Right renal pelvis (tissue), 4 donors: ENCODE measurements at places on chromosomes 3 and 15.

DNA sequence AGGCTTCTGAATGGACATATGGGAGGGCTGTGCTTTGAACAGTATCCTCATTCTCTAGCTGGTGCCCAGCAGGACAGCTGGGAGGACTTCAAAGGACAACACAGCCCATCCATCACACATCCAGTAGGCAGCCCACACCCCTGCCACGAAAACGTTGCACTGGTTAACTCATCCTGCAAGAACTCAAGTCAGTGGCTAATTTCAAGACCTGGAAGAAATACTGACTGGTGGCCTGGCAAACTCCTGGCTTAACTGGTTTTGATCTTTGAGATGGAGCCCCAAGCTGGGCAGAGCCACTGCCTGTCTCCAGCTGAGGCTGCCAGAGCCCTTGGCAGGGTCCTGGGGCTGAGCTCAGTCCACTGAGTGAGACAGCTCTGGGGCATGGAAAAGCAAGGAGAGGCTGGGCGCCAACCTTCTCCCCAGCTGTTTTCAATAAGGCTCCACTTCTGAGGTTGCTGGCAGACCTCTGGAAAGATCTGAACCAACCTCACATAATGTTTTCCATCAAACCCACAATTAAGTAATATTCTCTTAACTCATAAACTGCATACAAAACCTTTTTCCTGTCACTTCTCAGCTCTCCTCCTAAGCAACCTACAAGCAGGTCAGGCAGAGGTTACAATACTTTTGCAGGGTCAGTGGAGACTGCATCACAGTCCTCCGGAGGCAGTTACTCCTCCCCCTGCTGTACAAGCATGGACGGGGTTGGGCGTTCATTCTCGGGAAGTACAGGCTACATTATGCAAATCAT lies 110.3 kb downstream of the MYLK start:
- DNase-seq, result no peak

DNA sequence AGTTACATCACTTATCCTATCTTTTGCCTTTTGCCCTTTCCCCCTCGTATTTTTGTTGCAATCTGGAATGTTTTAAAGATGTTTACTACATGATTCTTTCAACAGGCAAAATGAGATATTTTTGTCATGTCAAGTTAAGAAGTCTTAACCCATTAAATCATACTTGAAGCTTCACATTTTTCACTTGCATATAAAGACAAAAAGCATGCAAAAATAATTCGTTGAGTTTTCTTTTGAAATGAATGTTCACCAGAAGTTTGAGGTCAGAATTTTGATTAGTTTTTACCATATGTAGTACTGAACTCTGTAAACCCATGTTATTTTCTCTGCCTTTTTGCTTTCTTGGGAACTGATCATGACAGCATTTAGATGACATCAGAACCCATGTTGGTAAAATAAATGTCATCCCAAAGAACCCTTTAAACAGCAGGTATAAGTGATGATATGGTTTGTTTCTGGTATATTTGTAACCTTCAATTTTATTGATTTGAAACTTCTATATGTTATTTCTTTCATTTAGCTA lies 188.5 kb downstream of the GHSR start:
- no peak for DNase-seq

- no peak for DNase-seq
Measured at GRCh38 chr3:173945806-173946205, 548.3 kb downstream of the NLGN1 start.

DNA sequence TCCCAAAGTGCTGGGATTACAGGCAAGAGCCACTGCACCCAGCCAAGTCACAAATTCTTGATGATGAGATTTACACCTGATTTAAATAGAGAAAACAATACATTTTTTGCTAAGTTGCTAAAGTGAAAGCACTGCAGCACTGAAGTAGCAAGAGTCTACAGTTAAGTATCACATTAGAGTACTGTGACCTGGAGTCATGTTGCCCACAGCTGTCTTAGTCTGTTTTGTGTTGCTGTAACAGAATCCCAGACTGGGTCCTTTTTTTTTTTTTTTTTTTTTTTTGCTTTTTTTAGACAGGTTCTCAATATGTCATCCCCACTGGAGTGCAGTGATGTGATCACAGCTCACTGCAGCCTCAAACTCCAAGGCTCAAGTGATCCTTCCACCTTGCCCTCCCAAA lies 23.2 kb upstream of the GNB4 start:
- no peak for DNase-seq

DNA sequence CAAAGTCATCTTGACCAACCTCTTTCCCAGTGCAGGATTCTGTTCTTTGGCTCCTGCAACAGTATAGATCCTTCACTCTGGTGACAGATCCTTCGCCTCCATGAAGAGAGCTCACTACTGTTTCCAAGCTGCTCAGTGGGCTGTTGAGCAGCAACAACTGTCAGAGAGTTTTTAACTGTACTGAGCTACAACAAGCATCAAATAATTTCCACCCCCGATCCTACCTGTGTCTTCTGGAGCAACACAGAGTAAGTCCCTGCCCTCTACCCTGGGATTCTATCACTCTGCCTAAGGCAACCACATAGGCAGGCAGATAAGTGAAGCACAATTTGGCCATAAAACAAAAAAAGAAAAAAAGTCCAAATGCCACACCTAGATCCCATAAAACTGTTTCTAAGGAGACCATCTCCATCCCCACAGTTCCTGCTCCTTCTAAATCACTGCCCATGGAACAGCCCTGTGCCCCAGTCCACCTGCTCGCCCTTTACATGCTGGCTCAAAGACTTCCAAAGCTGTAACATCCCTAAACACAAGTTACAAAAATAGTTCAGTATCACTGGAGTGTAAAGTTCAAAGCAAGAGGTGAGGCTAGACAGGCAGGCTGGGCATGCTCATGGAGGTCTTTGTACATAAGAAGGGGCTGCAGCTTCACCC lies 37.8 kb upstream of the ANPEP start:
- DNase-seq, result no peak

GRCh38 chr3:153285982-153286381 lies 124.0 kb downstream of the RAP2B start:
- no peak for DNase-seq

- no peak for DNase-seq
Measured at GRCh38 chr3:128908951-128909350, 29.5 kb downstream of the ACAD9 start.

- DNase-seq, result no peak
Measured at GRCh38 chr3:61960976-61961375, 399.6 kb downstream of the PTPRG start.

DNA sequence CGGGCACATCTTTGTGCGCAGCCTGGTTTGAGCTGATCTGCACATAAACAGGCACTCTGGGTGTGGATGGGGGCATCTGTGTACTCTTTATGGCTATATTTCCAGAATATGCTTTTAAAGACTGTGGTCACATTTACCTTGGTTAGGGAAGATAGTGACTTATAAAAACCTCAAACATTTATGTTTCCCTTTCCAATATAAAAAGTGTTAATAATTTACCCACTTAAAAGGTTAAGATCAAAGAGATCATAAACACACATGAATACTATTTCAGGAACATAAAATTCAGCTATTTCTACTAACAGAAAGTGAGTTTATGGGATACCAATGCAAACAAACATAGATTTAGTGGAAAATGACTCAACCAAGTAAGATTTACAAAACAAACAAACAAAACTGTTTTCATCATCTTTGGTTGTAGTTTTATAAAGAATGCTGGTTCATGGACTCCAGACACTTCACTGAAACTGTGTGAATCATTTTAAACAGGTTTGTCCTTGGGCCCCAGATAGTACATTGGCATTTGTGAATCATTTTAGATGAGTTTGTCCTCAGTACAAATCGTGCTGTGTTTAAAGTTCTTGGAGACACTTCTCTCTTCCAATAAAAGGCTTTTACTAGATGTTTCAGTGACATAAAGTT lies 253.5 kb upstream of the CTDSPL start:
- no peak for DNase-seq

DNA sequence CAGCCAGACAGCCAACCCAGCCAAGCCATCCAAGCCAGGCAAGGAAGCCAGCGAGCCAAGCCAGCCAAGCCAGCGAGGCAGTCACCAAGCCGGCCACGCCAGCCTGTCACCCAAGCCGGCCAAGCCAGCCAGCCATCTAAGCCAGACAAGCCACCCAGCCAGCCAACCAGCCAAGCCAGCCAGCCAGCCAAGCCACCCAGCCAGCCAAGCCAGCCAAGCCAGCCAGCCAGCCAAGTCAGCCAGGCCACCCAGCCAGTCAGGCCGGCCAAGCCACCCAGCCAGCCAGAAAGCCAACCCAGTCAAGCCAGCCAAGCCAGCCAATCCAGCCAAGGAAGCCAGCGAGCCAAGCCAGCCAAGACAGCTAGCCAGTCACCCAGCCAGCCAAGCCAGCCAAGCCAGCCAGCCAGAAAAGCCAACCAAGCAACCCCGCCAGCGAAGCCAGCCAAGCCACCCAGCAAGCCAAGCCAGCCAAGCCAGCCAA lies 201.2 kb downstream of the GOLGA6L6 start:
- DNase-seq, result no peak

- DNase-seq, result no peak
Measured at GRCh38 chr3:107899990-107900651, 190.7 kb downstream of the CD47 start.

DNA sequence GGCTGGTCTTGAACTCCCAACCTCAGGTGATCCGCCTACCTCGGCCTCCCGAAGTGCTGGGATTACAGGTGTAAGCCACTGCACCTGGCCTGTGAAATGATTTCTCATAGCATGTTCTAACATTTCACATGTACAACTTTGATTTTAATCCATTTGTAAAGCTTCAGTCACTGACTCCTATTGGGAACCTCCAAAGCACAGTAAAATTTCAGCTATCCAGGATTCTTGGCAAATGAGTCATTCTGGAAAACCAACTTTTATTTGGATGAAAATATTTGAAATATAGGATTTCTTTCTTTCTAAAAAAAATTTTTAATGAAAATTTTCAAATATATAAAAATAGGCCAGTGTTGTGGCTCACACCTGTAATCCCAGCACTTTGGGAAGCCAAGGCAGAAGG lies 2.7 kb upstream of the LMAN1L start:
- no peak for DNase-seq

- DNase-seq, result no peak
Measured at GRCh38 chr15:33994005-33994615, 25.8 kb downstream of the CHRM5 start.

GRCh38 chr15:56919609-56920366 lies 1.3 kb downstream of the TCF12 start:
- peak; percentile 26 for DNase-seq

- DNase-seq, result no peak
Measured at GRCh38 chr3:66405701-66406091, 95.1 kb downstream of the LRIG1 start.

DNA sequence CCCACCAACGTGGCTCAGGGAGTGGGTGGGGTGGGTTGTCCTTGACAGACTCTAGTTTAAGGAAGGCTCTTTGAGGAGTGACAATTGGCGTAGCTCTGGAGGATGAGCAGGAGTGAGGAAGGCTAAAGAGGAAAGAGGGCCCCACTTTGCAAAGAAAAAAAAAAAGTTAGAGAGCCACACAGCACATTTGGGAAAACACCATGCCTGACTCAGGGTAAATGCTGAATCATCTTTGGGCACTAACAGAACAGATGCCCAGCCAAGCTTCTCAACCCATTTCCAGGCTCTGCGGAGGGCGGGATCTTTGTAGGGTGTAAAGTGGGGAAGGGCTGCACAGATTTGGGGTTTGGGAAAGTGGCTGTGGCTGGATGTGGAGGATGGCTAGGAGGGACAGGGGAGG lies 179.1 kb upstream of the RGMA start:
- no peak for DNase-seq

GRCh38 chr15:69407719-69408400 lies 6.3 kb upstream of the KIF23 start:
- no peak for DNase-seq

DNA sequence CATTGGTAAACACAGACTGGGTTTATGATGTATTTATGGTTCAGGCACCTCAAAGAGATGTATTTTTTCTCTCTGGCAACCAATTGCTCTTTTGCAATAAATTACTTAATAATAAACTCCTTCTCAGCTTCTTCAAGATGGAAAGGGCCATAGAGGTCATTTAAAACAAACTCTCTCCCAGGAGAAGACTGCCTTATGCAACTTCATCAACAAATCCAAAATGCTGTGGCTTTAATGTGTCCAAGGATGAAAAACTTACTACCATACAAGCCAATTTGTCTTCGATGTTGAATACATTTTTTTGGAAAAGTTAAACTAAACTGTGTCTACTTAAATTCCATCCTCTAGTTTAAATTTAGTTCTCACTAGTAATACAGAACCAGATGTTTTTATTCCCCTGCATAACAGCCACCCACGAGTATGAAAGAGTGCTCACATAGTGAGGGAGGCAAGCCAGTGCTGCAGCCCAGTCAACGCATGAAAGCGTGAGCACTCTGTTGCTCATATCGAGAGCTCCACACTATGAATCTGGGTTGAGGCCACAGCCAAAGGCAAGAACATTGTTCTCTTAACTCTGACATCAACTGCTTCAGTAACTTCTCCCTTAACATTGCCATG lies 761.3 kb upstream of the GRM7 start:
- no peak for DNase-seq
